ENCODE measurements at places on chromosomes 2 and 18.

- no peak for DNase-seq
These were observed 504.7 kb downstream of the EIPR1 start for GRCh38 chr2:2872713-2873449.

DNA sequence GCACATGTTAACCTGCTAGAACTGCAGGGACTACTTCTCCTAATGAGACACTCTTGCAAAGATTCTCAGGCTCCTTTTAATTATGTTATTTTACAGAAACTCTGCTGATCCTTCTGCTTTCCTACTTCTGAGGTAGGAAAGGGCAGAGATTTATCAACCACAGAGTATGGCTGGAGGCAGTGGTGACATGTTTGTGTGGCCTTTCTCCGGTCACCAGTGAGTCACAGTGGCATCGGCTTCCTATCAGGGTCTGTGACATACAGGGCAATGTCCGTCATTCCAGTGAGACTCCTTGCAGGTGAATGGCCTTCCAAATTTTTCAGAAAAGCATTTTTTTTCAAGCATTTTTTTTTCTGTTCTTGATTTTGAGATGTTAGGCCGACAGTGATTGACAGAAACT, 180.7 kb upstream of the LYPD1 start:
- DNase-seq, result no peak

- no peak for DNase-seq
These were observed 437.2 kb upstream of the TNP1 start for GRCh38 chr2:217297096-217297495.

- DNase-seq, result no peak
These were observed 559.3 kb upstream of the ID2 start for GRCh38 chr2:8122520-8122919.

DNA sequence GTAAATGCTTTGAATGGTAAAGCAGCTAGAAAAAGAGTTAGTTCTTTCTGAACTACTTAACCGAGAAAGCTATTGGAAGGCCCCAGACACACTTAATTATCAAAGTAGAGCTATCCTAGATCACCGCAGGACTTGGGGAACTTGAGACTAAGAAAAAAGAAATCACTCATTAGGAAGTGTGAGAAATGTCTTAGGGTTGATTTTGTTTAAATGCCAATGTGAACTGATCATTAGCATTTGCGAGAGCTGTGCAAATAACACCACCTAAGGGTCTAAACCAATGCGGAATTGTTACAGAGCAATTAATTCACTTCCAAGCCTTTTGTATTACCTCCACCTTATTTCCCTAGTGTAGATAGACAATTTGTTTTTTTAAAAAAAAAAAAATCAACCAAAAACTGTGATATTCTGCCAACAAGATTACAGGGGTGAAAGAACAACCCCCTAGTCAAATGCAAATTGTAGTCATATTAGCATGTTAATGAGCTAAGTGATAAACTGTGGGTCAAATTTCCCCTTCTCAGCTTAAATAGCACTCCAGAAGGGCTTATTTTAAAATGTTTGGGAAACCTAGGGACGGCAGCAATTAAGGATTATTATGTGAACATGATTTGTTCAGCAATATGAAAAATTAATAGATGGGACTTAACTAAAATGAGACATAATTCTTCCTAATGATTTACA, 246.2 kb upstream of the STON1 start:
- no peak for DNase-seq

GRCh38 chr2:26457251-26457666, 20.7 kb downstream of the OTOF start:
- no peak for DNase-seq

- no peak for DNase-seq
These were observed 206.3 kb upstream of the GYPC start for GRCh38 chr2:126449677-126450076.

- no peak for DNase-seq
These were observed 114.3 kb upstream of the PNPT1 start for GRCh38 chr2:55807900-55808299.

GRCh38 chr18:24611075-24611474, 150.6 kb downstream of the HRH4 start:
- no peak for DNase-seq

GRCh38 chr2:106127282-106127771, 66.8 kb downstream of the UXS1 start:
- DNase-seq, result no peak

DNA sequence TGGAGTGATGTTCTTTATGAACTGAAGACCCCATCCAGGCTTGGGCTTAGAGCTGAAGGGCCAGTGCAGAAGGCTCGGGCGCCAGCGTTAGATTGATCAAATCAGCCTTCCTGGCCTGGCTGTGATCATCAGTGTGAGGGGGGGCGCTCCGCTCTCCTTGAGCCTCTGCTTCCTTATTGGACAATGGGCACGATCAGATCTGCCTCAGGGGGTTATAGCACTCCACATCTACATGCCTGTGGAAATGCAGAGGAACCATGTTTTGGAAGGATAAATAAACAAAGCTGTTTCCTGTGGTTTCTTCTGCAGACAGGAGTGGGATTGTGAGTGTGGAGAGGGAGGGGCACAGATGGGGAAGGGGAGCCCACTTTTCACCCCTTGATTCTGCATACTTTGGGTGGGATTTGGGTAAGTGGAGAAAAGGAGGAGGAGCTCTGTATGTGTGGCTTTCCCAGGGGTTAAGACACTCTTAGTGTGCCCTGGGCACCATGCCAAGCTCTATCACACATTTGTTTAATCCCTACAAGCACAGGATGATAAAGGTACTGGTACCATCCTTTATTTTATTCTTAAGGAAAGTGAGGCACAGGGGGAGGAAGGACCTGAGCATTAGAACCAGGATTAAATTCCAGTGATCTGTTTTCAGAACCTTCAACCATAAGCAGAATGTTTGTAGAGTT, 150.5 kb downstream of the EN1 start:
- no peak for DNase-seq

DNA sequence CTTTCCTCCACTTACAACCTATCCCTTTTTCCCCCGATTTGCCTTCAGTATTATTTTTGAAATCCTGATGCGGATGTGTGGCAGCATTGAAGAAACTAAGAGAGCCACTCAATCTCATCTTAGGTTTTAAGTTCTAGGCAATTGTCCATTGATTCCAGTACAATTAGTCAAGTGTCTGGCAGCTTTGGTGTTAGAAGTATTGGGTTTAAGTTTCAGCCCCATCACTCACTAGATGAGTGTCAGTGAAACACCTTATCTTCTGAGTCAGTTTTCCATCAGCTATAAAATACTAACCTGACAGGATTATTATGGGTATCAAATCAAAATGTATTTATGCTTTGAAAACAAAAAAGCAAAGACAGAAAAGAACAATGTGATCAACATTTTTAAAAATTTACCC, 16.8 kb upstream of the CUL3 start:
- DNase-seq, result no peak

DNA sequence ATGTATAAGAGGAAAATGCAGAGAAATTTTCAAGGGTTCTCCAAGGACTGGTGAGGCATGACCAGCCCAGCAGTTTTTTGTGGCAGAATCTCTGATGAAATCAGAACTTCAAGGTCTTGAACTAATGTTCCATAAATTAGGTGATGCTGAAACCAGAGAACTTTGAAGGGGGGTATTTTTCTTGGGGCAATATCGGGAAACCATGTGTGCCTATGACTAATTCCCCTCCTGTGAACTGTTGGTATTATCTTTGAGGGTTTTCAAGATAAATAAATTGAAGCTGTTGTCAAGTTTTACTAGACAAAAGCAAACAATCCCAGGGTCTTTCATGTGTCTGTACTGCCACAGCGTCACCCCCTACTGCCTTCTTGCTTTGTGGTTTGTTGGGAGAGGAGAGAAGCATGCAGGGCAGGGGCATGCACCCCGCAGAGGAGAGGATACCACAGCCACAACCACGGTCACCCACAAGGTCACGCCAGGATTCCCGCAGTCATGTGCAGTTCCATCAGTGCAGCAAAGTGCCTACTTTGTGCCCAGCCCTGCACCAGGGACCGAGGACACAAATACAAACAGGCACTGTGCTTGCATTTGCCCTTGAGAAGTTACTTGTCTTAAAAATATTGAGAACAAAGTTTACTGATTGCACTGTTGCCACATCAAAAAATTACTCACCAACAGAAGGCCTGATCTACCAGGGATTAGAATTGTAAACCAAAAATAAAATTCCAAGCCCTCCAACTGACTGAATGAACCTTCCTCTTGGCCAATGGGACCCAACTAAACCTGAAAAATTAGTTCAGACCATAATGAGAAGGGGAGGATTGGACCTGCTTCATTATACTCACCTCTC, 413.3 kb upstream of the TRIB2 start:
- DNase-seq, result no peak

GRCh38 chr2:2646433-2647051, 315.5 kb upstream of the MYT1L start:
- no peak for DNase-seq

- DNase-seq, result no peak
These were observed 254.6 kb upstream of the SPRED2 start for GRCh38 chr2:65686928-65687521.

DNA sequence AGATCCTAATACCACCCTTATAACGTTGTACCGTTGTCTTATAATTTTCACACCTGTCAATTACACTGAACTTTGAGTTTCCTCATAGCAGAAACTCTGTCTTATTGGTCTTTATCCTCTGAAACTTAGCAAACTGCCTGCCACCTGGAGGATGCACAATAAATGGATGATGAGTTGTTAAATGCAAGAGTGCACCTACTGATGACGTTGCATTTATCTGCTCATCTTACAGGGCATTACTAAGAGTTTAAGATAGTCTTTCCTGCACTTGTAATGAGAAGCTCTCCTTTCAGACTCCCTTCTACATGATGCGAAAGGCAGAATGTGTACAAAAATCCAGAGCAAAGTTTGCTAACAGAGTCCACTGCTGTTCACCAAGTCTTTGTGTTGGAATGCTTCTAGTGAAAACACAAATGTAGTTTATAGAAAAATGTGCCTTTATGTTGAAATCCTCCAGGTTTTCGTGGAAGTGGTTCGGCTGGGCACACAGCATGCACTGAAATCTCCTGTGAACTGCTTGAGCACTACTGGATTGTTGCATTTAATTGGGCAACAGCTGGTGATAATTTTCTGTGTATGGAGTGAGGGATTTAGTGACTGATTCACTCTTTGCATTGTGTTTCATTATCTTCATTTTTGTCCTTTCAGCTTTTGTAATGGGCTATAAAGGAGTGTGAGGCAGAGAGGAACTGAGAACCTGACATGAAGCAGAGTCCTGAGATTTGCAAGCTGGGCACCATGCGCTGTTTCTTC, 665.8 kb upstream of the ID2 start:
- DNase-seq, result no peak

DNA sequence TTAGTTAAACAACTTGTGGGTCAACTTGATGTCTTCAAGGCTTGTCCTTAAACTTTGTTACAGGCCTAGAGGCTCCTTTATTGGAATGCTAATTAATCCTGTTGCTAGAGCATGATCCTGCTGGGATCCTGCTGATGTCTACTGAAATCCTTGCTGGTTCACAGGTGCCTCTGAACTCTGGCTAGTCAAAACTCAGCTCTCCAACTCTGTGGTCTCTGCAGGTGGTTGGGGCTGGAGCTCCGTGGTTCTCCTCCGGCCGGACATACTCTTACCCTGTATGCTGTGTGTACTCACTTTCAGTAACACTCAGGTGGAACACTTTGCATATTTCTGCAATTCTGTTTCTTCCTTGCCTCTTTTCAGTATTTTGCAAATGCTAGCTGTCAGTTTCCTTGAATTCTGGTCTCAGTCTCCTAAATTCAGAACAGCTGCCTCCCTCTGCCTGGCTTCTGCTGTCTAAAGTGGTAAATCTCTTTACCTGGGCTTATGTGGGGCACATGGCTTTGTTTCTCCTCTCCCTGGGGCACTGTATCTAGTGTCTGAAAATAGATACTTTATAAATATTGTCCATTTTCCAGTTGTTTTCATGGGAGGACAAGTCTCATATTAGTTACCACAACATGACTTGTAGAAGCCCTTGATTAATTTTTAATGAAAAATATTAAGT, 113.0 kb downstream of the ATP9B start:
- no peak for DNase-seq

- no peak for DNase-seq
These were observed 2.0 kb downstream of the ANKAR start for GRCh38 chr2:189676471-189676870.

- no peak for DNase-seq
These were observed 55.2 kb upstream of the RND3 start for GRCh38 chr2:150542692-150543091.

DNA sequence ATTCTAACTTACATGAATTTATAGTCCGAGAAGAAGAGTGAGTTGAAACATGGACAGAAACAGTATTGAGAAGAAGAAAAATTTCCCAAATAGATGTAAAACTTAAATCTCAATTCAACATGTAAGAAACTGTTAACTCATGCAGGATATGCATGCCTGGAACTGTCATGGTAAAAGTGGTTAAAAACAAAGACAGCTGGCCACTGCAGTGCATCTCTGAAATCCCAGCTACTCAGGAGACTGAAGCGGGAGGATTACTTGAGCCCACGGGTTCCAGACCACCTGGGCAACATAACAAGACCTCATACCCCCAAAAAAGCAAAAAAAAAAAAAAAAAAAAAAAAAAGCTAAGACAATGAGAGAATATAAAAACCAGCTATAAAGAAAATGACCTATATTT, 93.0 kb upstream of the TTC27 start:
- DNase-seq, result no peak

- DNase-seq, result no peak
These were observed 125.0 kb downstream of the MTCL1 start for GRCh38 chr18:8830067-8831060.

DNA sequence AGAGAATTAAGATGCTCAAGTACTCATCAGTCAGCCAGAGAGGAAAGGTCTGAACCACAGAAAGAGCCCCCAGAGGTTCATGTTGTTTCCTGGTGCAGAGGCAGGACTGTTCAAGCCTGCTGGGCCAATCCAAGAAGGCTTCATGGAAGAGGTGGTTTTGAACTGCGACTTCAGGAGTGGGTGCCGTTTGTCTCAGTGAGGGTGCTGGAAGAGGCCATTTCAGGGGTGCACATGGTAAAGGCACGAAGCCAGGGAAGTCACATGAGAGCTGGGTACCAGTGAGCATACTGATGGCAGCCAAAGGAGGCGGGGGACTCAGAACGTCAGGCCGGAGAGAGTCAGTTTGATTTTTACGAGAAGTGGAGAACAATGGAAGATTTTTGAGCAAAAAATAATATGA, 55.5 kb downstream of the EMILIN2 start:
- no peak for DNase-seq

- no peak for DNase-seq
These were observed 1.4 kb upstream of the CTNNA2 start for GRCh38 chr2:79511320-79511951.

DNA sequence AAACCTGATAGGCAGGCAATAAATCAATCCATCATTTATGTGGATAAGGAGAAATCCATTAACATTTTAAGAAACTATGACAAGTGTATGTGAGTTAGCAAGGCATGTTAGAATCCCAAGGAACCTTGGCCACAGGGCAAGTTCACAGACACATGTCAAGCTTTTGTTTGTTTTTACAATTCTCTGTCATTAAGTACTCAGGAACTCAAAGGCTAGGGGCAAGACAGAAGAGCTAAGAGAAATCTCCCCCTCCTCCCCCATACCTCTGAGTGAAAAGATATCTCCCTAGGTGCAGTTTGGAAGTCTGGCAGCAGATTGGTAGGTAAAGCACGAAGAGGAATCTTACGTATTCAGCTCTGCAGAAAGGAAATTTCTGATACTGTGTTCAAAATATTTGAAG, 348.1 kb downstream of the IRS1 start:
- DNase-seq, result no peak

Measured in stimulated activated CD8-positive, alpha-beta memory T cell treated with anti-CD3 and anti-CD28 coated beads, Interleukin-15, amount 100 ng/mL, for 24 hours (primary cell).